ENCODE measurements at places on chromosomes 3 and 15.

GRCh38 chr15:56886363-56886931 is 32.0 kb upstream of the TCF12 start:
- no peak for DNase-seq

DNA sequence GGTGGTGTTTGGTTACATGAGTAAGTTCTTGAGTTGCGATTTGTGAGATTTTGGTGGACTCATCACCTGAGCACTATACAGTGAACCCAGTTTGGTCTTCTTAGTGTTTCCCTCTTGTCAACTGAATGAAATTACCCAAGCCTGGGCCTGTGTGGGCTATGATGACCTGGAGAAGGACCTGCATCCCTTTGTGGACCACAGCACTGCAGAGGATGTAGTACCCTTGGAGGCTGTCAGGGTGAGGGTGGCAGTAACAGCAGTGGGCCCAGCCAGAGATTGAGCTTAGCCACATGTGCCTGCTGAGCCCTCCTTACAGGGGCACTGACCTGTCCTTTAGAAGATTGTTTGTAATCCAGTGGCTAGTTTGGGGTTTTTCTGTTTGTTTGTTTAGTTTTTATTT is 250.1 kb upstream of the TRIM42 start:
- no peak for DNase-seq

GRCh38 chr3:64299206-64299605 is 73.9 kb upstream of the PRICKLE2 start:
- no peak for DNase-seq

GRCh38 chr3:67000009-67000408 is 1.9 kb downstream of the KBTBD8 start:
- DNase-seq: no peak

- no peak for DNase-seq
Observed at GRCh38 chr3:72976281-72976741, 20.3 kb upstream of the PPP4R2 start.

- DNase-seq: no peak
Observed at GRCh38 chr15:37789881-37790280, 144.6 kb upstream of the TMCO5A start.

GRCh38 chr3:108887121-108887520 is 64.5 kb downstream of the TRAT1 start:
- DNase-seq: no peak

DNA sequence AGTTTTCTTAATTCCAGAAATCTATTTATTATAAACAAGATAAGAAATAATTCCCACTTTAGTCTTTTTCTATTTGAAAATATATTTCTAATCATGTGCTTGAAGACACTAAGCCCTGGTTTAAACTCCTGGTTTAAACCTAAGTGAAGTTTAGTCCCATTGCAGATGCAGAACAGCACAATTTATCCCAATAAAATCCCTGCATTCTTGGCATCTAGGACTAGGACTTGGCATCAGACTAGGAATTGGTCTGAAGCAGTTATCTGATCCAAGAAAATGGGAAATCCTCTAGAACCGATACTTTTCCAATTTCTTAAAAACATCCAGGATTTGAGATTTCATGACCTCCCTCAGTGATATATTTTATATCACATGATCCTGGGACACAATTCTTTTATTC is 168.8 kb upstream of the VEPH1 start:
- no peak for DNase-seq

- no peak for DNase-seq
Observed at GRCh38 chr3:61628636-61629035, 67.3 kb downstream of the PTPRG start.

- DNase-seq: no peak
Observed at GRCh38 chr3:195214381-195214780, 56.6 kb downstream of the XXYLT1 start.

GRCh38 chr3:128378631-128379347 is 87.9 kb downstream of the DNAJB8 start:
- DNase-seq: no peak

DNA sequence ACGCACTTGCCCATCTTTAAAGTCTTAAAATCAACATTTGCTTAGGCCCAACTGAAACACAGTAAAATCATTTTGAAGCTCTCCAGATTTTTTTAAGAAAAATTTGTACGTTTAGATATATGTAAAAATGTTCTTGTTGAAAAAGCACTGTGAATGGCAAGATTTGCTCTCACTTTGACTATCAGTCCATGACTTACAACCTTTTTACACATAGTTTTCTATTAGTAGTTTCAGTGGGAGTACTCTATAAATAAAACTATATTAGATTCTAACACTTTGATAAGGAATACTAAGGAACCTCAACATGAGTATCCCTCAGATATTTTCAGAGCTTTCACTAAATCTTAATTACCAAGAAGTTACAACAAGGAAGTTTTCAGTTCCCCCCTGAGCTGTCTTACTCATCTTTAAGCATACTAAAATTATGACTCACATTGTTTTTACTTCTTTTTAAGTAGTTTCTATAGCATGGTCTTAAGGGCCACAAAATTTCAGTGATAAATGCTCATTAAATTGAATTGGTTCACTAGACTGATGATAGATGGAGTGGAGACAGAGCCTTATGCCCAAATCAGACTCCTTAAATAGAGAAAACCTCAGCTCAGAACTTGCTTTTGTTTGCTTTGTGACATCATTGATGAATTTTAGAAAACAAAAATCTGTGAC is 31.6 kb upstream of the RAP2B start:
- no peak for DNase-seq

- no peak for DNase-seq
Observed at GRCh38 chr3:33949074-33949473, 150.6 kb downstream of the PDCD6IP start.

DNA sequence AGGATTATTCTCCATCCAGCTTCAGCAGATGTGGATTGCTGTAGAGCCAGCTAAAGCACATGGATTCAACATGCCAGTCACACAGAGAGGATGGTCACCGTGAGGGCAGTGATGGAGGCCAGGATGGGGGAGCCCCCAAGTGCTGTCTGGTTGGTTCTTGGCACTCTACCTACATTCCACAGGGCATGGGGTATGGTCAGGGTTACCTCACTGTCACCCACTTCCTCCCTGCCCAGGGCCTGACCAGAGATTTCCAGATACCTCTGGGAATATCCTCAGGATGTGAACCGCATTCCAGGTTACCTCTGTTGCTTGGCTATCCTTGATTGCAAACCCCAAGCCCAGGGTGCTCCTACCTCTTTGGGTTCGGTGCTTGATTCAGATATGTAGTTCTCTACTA is 147.3 kb upstream of the TRIM42 start:
- DNase-seq: no peak

DNA sequence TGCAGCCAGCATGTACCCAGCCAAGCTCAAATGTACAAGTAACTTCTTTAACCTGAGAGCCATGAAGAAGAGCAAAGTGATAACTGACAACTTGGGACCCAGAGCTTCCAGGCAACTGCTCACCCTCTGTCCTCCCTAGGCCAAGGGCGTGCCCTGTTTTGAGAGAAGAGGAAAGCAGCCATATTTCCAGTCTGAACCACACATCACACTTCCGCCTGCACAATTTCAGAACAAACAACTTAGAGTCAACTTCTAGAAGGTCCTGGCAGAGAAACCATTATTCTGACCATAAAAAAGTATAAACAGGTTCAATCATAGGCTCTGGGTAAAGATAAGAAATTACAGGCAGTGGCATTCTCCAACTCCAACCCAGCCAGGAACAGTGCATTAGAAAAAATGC is 50.1 kb downstream of the ITGB5 start:
- no peak for DNase-seq

DNA sequence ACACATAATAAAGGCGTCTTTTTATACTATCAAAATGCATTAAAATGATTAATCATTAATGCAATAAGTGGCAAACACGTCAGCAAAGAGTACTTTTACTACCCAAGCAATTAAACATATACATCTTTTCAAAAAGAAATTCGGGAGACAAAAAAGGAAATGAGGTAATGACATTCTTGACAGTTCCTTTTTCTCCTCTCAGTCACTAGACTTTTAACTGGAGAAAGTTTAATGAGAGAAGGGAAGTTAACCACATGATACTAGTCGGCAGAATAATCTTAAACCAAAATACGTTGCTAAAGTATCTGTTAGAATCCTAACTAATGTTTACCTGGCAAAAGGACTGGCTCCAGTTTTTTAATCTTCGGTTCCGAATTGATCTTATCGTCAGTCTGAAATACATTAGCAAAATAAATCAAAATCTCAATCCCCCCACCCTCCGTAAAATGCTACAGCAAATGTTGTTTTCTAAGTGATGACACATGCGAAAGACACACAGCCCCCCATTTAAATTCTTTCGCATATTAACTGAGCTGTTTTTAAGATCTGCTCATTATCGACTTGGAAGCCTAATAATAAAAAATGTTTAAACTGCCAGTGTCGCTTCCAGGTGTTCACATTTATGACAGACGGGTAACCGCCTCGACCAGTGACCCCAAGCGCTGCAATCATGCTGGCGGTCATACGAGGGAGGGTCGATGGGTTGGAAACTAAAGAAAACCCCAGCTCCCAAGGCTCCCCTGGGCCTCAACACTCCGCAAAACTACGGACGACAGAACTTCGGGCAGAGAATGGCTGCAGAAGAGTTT is 778 bp downstream of the MTMR10 start:
- DNase-seq: no peak

GRCh38 chr15:74496648-74497047 is 35.7 kb upstream of the UBL7 start:
- no peak for DNase-seq

GRCh38 chr3:5140230-5140621 is 18.1 kb downstream of the ARL8B start:
- no peak for DNase-seq

DNA sequence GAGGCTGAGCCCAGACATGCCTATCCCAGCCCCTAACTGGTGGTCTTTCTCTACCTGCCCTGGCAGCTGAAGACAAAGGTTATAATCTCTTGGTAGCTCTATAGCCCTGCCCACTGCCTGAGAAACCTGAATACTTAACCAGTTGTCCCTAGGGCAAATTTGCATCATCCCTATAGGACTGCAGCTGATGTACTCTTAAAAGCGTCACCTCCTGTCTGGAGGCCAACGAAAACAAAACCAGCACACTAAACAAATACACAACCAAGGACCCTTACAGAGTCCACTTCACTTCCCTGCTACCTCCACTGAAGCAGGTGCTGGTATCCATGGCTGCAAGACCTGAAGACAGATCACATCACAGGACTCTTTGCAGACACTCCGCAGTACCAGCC is 98.0 kb downstream of the KCNAB1 start:
- DNase-seq: no peak

GRCh38 chr3:161694682-161695564 is 198.3 kb downstream of the OTOL1 start:
- DNase-seq: no peak

GRCh38 chr15:74869726-74870407 is 3.3 kb downstream of the SCAMP2 start:
- no peak for DNase-seq

DNA sequence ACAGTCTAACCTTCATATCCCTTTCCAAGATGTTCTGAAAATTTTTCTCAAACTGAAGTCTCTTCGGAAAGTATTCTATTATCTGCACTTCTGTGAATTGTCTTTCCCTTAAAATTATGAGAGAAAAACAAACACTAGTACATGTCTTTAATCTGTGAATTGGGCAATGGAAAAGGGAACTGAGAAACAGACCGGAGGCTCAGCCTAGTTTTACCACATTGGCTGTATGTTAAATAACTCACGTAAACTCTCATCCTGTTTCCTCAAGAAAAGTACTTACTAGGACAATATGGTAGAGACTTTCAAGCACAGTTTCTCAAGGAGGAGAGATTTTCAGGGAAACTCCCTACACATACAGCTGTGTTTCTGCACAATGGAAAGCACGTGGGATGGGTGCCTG is 982.2 kb upstream of the SEMA6D start:
- DNase-seq: no peak

DNA sequence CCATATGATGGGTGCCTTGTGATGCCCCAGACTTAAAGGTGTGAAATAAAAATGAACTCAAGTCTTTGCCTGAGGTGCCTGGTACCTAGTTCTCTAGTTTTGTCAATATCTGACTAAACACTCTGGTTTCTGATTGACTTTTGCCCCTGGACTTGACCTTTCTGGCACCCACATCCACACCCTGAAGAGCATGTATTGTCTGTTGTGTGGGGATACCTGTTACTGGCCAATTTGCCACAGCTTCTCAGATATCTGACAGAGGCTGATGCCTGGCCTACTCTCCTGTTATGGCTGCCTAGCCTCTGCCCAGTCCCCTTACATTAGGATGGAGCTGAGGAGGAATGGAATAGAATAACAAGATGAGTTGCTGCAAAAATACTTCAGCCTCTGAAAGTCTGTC is 3.6 kb downstream of the ZBTB38 start:
- DNase-seq: no peak

DNA sequence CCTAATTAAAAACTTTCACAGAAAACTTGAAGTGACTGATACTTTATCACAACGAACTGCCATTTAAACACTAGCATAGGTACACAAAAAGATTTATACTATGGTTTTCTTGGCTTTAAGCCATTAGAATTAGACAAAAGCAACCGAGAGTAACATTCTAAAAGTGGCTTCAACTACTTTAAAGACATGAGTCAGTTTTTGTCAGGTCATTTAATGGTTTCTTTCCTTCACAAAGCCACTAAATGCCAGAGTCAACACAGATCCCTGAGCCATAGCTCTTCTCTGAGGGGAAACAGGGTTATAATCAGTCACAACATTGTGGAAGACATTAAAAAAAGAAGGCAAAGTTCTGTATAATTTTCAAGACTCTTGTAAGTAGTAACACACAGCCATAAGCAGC is 54.6 kb downstream of the CAPN3 start:
- DNase-seq: no peak

DNA sequence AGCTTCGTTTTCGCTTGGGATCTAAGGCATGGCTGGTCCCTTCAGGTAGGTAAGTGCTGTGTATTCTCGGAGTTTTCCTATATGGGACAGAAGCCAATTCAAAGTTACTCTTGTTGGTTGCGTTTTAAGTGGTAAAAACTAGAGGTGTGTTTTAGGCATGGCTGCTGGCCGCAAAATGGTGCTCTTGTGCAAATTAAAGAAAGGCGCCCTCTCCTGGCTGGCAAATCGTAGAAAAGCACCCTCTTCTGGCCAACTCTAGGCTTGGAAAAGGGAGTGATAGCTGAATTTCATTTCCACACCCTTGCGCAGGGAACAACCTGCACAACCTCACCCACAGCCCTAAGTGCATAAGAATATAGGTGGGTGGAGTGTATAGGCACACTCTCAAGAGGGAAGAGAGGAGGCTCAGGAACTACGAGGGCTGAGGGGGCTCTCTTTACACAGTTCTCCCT is 23.5 kb downstream of the DRD3 start:
- DNase-seq: peak; percentile 62

GRCh38 chr15:95757171-95757570 is 573.3 kb upstream of the NR2F2 start:
- no peak for DNase-seq

GRCh38 chr3:154224366-154224765 is 99.9 kb downstream of the DHX36 start:
- DNase-seq: no peak

- no peak for DNase-seq
Observed at GRCh38 chr3:73542136-73542535, 82.6 kb downstream of the PDZRN3 start.

- peak; percentile 77 for DNase-seq
Observed at GRCh38 chr3:77038468-77038929, 1.4 kb upstream of the ROBO2 start.

Measured in glutamatergic neuron (in vitro differentiated cells).